ENCODE measurements at places on chromosomes 7 and 10. TPM values are rescaled to one million over a fixed set of nuclear protein-coding genes. Genes with fewer than 3 reads are reported as not detected.
A peak's percentile ranks its signal among the peaks of the same experiment; 100 is the strongest.

GRCh38 chr10:44284198-44285084, 100.5 kb downstream of the CXCL12 start:
- DNase-seq = no peak

LEP gene
- total RNA-seq = 0.30 TPM

SEMA4G gene
- 1.0 TPM for total RNA-seq

PIK3AP1 gene
- total RNA-seq = 2.8 TPM

- DNase-seq = no peak
Observed at GRCh38 chr10:87511526-87511925, 6.8 kb downstream of the MINPP1 start.

- DNase-seq = no peak
Observed at GRCh38 chr10:35927341-35927740, 285.2 kb upstream of the FZD8 start.

- no peak for DNase-seq
Observed at GRCh38 chr7:52726493-52726892, 308.9 kb upstream of the POM121L12 start.

- no peak for DNase-seq
Observed at GRCh38 chr7:1569016-1569415, 816 bp downstream of the PSMG3 start.

DNA sequence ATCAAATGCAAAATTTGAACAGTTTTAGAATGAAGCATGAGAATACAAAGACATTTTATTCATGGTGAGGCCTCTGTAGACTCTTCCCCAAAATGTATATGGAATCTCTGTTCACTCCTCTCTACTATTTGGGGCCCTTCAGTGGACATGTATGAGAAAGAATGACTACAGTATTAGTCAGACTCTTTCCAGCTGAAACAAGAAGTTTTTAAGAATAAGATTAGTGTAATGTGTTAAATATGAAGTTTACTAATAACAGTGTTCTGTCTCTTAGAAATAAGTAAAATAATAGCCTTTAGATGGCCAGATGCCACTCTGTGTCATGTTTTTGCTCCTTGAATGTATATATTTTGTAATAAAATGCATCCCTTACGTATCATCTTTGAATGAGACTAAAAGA, 585.6 kb downstream of the SUGCT start:
- no peak for DNase-seq

DNA sequence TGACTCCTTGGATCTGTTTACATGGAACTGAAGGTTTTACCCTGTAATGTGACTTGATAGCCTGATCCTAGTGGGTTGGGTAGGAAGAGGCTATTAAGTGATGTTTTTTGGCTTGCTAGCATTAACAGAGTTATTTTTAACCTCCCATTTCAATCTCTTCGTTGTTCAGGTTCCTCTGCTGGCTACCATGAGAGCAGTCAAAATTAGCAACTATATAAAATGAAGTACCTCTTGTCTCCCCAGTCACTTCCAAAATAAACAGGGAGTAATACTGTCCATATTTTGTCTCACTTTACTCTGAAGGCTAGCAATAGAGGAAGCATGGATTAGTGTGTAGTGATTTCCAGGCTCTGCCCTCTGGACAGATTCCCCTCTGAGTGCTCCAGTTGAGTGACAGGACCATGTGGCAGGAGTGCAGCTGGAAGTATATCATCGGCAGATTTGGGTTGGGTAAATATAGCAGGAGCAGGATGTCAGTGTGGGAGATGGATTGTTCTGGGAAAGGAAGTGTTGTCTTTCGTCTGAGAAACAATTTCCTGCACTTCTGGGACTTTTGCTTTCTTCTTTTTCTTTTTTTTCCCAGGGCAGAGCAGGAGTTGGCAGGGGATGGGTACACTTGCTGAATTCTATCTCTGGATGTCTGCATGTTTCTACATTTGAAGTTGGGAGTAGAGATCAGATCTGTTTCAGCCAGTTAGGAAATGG, 35.2 kb downstream of the GBF1 start:
- peak; percentile 79 for DNase-seq

DNA sequence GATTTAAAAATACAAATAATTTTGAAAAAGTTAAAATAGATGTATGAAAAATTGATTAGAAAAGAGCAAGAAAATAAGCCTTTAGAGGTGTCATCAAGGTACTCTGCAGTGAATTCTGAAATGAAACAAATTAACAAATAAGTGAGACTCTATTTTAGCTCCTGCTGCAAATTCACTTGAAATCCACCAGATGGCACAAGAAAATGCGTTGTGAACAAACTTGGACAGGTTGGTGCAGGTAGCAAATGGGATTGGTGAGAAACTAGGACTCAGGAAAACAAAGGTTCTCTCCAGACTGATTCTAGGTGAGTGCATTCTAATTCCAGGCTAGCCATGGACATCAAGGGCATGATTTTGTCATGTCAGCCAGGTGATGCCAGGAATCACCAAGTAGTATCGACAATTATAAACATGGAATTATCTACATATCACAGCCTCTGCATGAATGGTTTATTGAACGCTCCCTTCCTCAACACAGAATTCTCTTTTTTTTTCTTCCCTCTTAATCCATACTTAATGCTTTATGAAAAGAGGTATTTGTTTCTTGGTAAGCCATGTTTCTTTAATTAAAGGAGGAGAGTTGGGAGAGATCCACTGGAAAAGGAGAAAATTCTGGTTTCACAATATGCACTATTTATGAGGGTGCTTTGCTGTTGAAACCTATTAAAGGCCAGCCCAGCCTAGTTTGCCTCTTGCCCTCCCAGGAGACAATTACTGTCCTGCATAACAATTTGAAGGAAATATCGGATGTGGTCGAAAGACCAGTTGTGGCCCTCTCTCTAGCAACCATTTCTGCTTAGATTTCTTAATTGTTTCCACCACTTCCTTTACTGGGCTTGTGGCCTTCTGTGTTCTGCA, 118.1 kb downstream of the ZNF365 start:
- no peak for DNase-seq

FBXO24 gene
- total RNA-seq = 0.40 TPM

VSTM2A gene
- not detected for total RNA-seq

GRCh38 chr10:114703377-114704107, 45.5 kb upstream of the ABLIM1 start:
- DNase-seq = no peak

DNA sequence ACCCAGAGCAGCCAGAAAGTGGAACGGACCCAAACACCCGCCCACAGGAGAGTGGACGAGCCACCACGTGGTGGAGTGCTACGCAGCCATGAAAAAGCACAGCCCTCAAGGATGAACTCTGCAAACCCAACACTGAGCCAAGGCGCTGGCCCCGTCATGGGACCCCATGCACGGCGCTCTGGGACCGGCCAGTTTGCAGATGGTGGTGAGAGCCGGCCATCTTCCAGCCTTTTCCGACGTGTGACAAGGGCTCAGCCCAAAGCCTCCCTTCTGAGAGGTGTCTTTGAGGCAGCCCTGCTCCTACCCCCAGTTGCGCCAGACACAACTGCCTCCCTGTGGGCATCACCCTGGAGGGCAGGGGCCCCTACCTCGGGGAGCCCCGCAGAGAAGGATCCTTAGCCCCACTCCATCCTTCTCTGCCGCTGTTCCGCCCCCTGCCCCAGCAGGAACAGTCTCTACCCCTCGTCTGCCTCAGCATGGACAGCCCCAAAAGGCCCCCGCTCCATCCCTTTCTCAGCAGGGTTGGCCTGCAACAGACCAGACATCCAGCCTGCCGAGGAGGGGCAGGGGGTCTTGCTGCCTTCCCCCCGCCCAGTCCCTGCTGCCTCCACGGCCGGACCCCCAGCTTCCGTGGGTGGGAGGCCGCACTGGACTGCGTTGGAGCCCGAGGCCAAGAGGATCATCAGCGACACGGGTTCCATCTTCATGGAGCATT, 75.7 kb downstream of the MICALL2 start:
- no peak for DNase-seq

DNA sequence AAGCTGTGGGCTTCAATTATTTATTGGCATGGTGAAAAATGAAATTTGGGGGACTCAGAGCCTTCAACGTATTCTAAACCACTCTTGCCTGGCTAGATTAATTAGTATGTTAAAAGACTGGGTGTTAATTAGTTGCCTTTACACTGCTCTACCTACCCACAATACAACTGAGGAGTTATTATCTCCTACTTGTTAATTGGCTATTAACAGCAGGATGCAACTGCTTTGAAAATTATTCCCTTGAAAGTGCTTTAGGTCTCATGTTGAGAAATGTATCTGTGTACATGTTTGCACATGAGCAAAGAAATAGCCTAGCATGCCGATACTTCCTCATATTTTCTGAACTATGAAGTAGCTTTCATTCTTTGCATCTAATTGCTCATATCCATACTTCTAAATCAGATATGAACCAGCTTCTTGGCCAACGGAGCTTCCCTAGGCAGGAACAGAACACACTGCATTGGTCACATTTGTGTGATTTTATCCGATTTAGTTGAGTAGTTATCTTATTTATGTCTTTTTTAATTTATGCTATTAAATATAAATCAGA, 155.8 kb downstream of the GPAM start:
- DNase-seq = no peak

DNA sequence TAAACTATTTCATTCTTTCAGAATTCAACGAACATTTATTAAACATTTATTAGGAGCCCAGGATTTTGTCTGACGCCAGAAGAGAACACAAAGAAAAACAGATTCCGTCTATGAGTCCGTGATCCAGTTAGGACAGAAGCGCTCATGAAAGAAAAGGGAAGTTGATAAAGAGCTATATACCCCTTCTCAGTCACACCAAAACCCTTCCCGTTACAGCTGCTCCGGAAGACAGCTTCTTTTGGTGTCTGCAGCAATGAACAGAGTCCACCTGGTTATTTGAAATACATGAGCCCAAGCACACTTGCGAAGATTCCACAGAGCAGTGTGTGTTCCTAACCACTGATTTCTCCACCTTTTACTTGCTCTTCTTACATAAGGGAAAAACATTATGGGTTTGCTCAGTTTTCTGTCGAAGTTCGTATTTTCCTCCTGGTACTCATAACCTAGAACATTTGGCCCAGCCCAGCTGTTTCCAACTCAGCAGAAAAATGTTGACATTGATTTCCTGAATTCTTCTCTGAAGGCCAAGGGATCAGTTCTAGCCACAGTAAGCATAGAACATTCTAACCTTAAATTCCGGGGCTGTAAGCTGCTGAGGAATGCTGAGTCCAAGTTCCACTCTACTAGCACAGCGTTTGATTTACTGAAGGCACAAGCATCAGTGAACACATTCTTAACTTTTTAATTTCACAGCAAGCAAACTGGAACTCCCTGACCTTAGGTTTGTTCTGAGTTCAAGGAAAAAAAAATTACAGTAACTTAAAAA, 206.5 kb downstream of the SORCS1 start:
- no peak for DNase-seq

SDK1 gene
- total RNA-seq = 0.32 TPM

CLEC5A gene
- 1.6 TPM for total RNA-seq

SFRP4 gene
- total RNA-seq = 15.0 TPM

IFIT1B gene
- 0.81 TPM for total RNA-seq

GDF10 gene
- 1.7 TPM for total RNA-seq

DNA sequence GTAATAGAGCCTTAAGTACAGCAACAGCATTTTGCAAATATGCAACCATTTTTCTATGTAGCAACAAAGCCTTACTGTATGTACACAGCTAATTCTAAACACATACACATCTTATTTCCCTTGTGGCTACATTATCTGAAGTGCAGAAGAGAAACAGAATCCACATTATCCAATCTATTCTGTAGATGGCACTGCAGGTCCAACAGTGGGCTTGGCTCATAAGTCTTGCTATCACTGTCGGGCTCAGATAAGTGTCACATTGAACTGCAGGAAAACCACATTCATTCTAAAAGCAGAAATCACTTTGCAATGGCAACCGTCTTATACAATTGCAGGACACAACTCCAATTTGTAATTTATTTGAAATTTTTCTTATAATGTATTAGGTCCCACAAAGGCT, 109.8 kb upstream of the NOBOX start:
- no peak for DNase-seq

DNA sequence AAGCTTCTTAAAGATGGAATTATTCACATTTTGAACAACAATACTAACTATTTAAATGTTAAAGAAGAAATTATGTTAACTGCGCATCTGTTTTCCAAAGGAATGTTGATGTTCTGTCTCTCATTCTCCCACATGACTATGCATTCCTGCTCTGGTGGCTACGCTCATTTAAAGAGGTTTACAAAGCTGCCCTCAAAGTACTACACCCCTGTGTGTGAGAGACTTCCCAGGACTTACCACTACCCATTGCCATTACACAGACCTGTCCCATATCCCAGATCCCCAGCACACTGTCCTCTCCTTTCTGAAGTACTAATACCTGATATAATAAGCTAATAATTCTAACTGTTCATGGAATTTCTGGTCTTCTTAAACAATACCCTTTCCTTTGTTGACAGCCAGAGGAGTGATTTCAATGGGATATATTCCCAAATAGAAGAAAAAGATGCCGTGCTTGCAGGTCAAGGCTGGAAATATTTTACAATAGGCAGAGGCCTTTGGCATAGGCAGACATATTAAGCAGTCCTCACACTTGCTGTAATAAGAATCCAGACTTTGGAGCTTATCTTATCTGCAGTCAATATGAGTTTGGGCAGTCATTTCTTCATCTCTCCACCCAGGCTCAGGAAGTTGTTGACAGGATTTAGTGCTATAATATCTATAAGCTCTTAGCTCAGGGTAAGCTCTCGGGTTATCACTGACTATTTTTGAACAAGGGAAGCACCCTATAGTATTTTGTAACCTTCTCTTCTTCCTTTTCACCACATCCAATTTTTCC, 12.2 kb downstream of the LIPF start:
- no peak for DNase-seq

GRCh38 chr7:68866200-68866570, 732.1 kb upstream of the AUTS2 start:
- no peak for DNase-seq

DNA sequence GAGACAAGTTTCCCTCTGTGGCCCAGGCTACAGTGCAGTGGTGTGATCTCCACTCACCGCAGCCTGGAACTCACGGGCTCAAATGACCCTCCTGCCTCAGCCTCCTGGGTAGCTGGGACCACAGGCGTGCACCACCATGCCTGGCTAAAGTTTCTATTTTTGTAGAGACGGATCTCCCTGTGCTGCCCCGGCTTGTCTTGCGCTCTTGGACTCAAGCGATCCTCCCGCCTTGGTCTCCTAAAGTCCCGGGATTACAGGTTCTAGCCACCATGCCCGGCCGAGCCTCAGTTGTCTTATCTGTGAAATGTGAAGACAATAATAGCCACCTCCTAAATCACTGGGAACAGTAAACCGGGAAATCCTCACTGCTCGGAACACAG, 88.1 kb downstream of the FOXL3 start:
- peak; percentile 69 for DNase-seq

GRCh38 chr10:1348773-1349050, 292.5 kb downstream of the WDR37 start:
- peak; percentile 70 for DNase-seq

IKZF1 gene
- 2.2 TPM for total RNA-seq

DNA sequence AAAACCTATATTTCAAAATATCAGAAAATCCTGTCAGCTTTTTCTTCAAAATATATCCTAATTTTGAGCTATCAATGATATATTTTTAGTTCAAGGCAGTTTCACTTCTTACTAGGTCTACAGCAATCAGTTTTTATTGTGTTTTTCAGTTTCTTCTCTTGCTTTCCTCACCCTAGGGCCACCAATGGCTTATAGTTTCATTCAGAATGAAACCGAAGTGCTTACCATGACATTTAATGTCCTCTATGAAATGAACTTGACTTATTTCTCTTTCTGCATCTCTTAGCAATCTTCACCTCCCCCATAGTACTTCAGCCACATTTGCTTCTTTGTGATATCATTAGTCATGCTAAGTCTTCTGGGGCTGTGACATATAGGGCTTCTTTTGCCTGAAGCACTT, 100.3 kb downstream of the ARL5B start:
- no peak for DNase-seq

Measured in cardiac septum (tissue), 1 donor.